ENCODE measurements at places on chromosomes 7 and 10. TPM values are rescaled to one million over a fixed set of nuclear protein-coding genes. Genes with fewer than 3 reads are reported as not detected.

ITPRID1 gene
- total RNA-seq: 21.8 TPM

BICC1 gene
- 0.27 TPM for total RNA-seq

UPK3B gene
- total RNA-seq: 0.93 TPM

CDH23 gene
- 1.8 TPM for total RNA-seq

DNA sequence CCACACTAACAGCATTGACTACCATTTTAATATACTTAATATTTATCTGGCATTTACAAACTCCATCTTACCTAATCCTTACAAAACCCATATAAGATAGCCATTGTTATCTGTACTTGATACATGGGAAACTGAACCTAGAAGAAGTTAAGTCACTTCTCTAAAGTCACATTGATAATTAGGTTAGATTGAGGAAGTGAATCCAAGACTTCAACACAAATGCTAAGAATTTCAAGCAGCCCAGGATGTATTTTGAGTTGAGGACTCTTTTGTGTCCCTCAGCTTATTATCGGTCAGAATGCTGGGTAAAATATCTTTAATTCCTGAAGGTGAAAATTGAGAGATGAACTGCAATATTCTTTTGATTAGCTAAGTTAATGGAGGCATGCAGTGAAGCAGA lies 465.5 kb downstream of the PHTF2 start:
- no peaks in the 10 kb centered on the region for H3K27me3 ChIP-seq
- H3K4me3 ChIP-seq: no peak overlapping the region
- DNase-seq: no peak
- no peak overlapping the region for H3K27ac ChIP-seq
- no peaks in the 10 kb centered on the region for H3K36me3 ChIP-seq

- no peaks in the 10 kb centered on the region for H3K36me3 ChIP-seq
- peak; percentile 69 for DNase-seq
- H3K4me1 ChIP-seq: peaks cover 6% of the 10 kb centered on the region
- H3K27me3 ChIP-seq: peaks cover 9% of the 10 kb centered on the region
- no peak overlapping the region for H3K27ac ChIP-seq
These were observed 219.4 kb upstream of the CELF2 start for GRCh38 chr10:10798102-10798863.

GRCh38 chr7:57305192-57305748 lies 144.7 kb upstream of the ZNF716 start:
- H3K4me1 ChIP-seq: no peaks in the 10 kb centered on the region
- no peak overlapping the region for H3K27ac ChIP-seq
- H3K27me3 ChIP-seq: no peaks in the 10 kb centered on the region

DNA sequence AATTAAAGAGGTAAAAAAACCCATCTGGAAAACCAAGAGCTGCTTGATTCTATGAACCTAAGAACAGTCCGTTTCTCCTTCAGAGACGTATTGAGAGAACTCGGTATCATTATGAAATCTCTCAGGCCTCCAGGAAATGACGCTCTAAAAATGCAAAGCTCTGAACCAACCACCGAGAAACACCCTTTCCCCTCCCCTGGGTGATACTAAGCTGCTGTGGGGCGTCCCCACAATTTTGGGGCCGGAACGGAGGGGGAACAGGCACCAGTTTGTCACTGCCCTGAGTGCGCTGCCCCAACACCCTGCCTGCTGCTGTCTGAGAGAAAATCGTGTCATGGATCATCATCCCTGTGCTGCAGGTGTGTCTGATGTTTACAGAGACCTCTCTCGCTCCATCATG lies 509.5 kb downstream of the DNAJB6 start:
- no peaks in the 10 kb centered on the region for H3K27me3 ChIP-seq
- no peak overlapping the region for H3K4me3 ChIP-seq
- H3K4me1 ChIP-seq: no peaks in the 10 kb centered on the region
- no peak overlapping the region for H3K27ac ChIP-seq
- H3K36me3 ChIP-seq: no peaks in the 10 kb centered on the region

GRCh38 chr7:129886818-129887186 lies 66.0 kb downstream of the UBE2H start:
- DNase-seq: no peak
- H3K4me1 ChIP-seq: no peaks in the 10 kb centered on the region
- H3K36me3 ChIP-seq: peaks cover 10% of the 10 kb centered on the region
- H3K27ac ChIP-seq: no peak overlapping the region
